ENCODE measurements at places on chromosomes 11 and 22.

DNA sequence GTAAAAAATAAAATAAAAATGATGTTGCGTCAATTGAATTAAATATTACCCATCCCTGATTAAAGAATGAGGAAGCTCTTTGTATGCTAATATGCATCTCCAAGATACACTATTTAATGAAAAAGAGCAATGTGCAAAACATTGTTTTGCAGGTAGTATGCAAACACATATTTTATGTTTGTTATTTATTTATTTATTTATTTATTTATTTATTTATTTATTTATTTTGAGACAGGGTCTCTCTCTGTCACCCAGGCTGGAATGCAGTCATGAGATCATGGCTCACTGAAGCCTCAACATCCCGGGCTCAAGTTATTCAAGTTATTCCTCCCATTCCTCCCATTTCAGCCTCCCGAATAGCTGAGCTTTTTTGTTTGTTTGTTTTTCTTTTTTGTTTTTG, 7.2 kb upstream of the CHST1 start:
- DNase-seq, result no peak

DNA sequence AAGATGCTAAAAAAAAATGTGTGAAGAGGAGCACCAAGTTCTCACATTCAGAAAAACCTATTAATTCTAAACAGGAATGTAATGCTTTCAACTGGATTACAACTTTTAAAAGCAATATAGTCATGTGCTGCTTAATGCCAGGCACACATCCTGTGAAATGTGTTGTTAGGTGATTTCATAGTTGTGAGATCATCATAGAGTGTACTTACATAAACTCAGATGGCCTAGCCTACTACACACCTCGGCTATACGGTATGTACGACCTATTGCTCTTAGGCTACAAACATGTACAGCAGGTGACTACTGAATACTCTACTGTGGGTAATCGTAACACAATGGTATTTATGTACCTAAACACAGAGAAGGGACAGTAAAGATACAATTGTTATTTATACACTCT, 142.3 kb downstream of the RBFOX2 start:
- DNase-seq, result no peak

DNA sequence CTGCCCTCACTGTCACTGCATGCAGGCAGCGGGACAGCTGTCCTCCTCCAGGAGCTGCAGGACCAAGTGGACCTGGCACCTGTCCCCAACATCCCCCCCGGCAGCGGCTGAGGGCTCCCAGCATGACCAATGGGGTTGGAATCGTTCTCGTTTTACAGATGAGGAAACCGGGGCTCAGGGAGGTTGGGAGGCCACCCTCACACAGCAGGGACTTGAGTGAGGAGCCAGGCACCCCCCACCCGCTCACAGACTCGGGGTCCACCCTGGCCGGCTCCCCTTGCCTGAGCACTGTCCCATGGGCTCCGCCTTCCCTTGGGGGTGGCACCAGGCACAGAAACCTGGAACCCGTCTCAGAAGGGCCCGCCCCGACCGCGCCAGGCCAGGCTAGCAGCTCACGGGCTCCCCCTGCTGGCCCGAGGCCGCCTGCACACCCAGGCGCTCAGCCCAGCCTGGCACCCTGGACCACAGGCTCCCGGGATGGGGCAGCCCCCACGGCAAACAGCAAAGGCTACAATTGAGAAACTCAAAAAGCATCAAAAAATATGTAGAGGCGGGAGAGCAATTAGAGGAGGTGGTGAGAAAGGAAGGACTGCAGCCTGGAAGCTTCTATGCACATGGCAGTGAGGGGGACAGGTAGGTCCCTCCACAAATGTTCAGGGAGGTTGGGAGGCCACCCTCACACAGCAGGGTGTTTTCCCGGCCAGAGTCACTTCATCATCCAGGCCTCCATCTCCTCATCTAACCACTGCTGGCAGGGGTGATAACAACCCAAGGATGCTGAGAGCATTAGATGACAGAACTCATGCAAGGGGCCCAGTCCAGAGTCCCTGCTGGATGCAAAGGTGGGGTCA, 12.8 kb downstream of the MACROD1 start:
- peak; percentile 90 for DNase-seq

DNA sequence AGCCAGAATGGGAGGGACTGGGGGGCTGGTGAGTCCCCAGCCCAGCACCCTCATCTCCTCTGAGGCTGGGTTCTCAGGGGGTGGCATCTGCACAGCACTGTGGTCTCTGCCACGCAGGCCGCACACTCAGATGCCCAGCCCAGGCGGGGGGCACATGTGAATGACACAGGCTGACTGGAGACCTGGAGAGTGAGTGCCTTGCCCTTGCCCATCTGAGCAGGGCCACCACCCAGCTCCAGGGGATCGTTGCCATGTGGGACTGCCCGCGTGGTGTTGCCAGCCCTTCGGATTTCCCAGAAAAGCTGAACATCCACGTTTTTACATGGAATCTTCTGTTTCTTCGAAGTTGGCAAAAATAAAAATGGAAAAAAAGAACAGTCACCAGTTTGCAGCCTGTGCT, 18.9 kb downstream of the PRDM11 start:
- DNase-seq, result no peak

GRCh38 chr11:4671741-4672140, 25.9 kb downstream of the OR51E2 start:
- DNase-seq, result no peak

DNA sequence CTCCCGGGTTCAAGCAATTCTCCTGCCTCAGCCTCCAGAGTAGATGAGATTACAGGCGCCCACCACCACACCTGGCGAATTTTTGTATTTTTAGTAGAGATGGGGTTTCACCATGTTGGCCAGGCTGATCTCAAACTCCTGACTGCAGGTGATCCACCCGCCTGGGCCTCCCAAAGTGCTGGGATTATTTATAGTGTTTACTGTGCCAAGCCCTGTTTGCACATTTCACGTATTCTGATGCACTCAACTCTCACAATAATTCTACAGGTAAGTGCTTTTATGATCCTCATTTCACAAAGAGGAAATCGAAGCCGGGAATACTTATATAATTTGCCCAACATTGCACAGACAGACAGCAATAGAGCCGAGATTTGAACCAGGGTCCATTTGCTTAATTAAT, 38.0 kb upstream of the DAGLA start:
- DNase-seq, result no peak

DNA sequence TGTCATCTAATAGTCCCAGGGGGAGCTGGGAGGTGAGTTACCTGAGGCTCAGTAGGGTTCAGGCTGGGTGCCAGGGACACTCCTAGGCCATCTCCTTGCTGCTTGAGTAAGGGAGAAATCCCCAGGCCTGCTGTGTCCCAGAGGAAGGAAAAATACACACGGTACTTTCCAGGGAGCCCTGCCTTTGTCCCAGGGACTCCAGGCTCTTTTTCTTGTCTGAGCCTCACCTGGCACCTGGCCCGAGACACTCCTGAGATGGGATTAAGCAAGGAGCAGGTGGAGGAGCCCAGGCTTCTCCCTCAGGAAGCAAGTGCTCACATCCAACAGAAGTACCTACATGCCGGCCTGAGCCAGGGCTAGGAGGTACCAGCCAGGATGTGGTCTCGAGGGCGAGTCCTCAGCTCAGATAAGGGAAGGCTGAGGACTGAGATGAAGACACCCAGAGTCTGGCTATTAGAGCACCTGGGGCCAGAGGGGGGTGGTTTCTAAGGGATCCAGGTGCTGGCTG, 899 bp upstream of the KLHDC7B start:
- DNase-seq, result no peak

- no peak for DNase-seq
Observed at GRCh38 chr11:13303668-13304649, 26.4 kb downstream of the BMAL1 start.

GRCh38 chr22:35596821-35597220, 20.3 kb downstream of the MB start:
- DNase-seq, result peak; percentile 43

GRCh38 chr22:44786136-44786535, 33.8 kb downstream of the ARHGAP8 start:
- DNase-seq, result no peak

DNA sequence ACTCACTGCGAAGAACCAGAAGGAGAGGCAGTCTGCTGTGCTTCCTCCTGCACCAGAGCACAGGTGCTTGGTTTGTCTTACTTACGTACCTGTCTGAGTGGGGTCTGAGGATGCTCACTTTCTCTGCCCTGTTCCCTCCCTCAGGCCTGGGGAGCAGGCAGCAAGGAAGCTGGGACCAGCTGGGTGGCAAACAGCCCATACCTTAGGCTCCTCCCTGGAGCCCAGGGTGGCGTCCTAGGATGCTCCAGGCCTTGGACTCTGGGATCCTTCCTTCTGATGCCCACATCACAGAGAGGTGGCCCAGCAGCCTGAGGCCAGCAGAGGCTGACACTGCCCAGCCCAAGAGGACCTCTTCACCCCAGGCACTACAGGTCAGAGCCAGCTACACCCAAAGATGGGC, 593.2 kb downstream of the BRD1 start:
- DNase-seq, result peak; percentile 44

DNA sequence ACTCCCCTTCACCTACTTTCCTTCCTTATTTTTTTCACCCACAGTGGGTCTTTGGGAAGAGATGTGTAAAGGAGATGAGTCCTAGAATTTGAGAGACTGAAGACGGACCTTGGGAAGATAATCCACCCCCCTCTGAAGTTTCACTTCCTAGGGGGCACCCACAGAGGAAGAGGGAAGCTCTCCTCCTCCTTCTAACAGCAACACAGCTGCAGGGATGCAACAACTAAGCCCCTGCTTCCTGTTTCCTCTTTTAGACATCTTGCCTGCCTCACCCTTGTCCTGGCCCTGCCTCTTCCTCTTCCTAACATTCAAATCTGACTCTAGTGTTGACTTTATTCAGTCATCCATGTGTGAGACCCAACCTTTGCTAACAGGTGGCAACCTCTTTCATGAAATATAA, 424.6 kb downstream of the BUD13 start:
- DNase-seq, result no peak

GRCh38 chr22:45783021-45783420, 111.4 kb downstream of the ATXN10 start:
- DNase-seq, result no peak

DNA sequence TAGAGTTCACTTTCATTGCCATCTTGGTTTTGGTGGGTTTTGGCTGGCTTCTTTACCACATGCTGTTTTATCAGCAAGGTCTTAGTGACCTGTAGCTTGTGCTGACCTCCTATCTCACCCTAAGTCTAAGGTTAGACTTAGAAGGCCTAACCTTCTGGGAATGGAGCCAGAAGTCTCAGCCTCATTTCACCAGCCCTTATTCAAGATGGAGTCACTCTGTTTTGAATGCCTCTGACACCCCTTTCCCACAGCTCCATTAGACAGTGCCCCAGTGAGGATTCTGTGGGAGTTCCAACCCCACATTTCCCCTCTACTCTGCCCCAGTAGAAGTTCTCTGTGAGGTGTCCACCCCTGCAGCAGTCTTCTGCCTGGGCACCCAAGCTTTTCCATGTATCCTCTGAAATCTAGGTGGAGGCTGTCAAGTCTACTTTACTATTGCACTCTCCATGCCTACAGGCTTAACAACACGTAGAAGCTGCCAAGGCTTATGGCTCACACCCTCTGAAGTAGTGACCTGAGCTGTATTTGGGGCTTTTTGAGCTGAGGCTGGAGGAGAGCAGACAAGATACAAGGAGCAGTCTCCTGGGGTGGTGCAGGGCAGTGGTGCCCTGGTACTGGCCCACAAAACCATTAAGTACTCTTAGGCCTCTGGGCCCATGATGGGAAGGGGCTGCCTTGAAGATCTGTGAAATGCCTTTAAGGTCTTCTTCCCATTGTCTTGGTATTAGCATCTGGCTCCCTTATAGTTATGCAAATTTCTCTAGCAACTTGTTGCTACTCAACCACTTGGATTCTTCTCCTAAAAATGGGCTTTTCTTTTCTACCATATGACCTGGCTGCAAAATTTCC, 65.9 kb upstream of the SC5D start:
- no peak for DNase-seq

- no peak for DNase-seq
Observed at GRCh38 chr11:105208019-105208418, 68.5 kb upstream of the CARD18 start.

DNA sequence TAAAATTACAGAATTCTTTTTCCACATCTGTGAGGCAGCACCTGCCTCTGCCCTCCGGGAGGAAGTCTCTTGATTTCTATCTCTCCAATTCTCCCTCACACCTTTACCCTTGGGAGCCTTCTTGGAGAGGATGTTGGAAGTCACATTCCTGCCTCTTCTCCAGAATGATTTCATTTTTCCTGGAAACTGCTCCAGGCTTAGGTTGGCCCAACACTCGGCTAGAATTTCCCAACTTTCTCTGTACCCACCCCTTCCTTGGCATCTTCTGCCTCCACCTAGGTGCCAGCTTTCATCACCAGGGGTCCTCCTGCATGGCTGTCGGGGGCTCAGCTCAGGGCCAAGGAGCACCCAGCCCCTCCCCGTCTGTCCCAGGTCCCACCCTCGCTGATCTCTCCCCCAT, 43.2 kb downstream of the SLCO2B1 start:
- peak; percentile 48 for DNase-seq

DNA sequence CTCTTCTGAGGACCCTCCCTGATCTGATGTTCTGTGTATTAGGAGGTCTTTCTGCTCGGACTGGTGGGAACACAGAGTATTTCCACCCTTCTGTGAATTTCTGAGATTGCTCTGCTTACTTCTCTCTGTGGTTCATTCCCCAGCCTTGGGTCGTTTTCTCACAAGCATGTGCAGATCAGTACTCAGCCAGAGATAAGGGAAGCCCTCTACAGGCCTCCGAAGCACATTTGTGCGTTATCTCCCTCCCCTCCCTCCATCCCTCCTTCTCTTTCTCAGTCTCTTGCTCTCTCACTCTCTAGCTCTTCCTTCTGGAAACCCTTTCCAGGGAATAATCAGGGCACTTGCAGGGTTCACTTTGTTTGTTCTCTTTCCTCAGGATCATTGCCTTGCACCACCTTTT, 35.2 kb upstream of the TUB start:
- no peak for DNase-seq

- no peak for DNase-seq
Observed at GRCh38 chr11:1949302-1949701, 2.2 kb downstream of the MRPL23 start.

DNA sequence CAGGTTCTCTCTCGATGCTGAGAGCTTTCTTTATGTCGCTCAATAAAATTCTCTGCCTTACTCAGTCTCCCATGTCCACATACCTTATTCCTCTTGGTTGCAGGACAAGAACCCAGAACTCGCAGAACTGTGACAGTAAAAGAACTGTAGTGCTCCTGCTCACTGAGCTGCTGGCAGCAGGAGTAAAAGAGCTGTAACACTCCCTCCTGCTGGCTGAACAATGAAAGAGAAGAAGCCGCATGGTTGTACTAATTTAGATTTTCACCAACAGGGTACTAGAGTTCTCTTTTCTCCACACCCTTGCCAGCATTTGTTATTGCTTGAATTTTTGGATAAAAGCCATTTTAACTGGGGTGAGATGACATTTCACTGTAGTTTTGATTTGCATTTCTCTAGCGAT, 433.2 kb downstream of the GUCY1A2 start:
- no peak for DNase-seq

- no peak for DNase-seq
Observed at GRCh38 chr22:32691101-32691500, 110.4 kb upstream of the TIMP3 start.
